ENCODE measurements at places on chromosomes 16 and 17. TPM values are rescaled to one million over a fixed set of nuclear protein-coding genes. Genes with fewer than 3 reads are reported as not detected.

DNA sequence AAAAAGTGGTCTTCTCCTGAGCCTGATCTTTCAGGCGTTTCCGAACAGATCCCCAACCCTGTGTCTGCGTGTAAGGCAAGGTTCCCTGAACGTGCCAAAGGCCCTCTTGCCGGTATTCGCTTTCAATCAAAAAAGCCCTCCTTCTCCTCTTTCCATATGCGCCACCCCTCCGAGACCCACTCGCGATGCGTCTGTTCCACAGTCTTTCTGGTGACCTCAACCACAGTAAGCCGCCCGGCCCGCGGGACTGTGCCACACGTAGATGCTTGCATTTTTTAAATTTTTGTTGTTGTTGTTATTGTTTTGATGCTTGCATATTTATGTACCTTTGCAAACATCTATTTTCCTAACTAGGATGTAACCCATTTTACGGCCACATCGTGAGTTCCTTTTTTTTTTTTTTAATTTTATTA is 607 bp upstream of the PRPSAP1 start:
- no peak for DNase-seq

- no peak for DNase-seq
These were observed 211.5 kb downstream of the CDH11 start for GRCh38 chr16:64910356-64910755.

Gene PRR11
- polyA plus RNA-seq: not detected

DNA sequence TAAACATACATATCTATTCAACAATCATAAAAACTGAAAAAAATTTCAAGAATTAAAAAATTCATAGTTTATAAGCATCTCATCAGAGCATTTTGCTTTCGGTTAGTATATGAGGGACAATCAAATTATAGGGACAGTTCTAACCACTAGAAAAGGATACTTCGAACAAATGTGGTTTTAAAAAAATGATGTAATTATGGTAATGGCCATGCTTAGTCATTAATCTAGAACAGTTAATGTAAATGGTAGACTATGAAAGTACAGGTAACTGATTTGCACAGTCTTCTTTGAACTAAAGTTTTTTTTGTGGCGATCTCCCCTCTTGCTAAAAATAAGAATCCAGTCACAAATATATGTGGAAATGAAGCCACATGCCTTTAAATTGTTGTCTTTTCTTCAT is 63.5 kb upstream of the PHOSPHO1 start:
- DNase-seq: no peak

Gene ANKS3
- polyA plus RNA-seq: not detected

- no peak for DNase-seq
These were observed 61.9 kb upstream of the FOXF1 start for GRCh38 chr16:86448306-86448890.

- no peak for DNase-seq
These were observed 1.4 kb upstream of the MRPL28 start for GRCh38 chr16:371515-372301.

DNA sequence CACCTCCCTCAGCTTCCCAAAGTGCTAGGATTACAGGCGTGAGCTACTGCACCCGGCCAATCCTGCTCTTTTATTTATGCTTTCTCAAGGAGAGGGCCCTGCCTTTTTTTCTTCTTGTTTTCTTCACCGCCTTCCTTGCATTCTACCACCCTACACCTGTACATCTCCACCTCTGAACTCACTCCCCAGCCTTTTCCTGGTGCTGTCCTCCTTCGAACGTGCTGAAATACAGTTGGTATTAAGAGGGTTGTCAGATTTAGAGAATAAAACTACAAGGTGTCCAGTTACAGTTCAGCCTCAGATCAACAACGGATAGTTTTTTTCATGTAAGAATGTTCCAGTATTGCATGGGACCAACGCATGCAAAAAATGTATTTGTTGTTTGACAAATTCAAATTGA is 1.7 kb downstream of the PIRT start:
- DNase-seq: no peak

Gene SLC35G6
- polyA plus RNA-seq: not detected

- DNase-seq: no peak
These were observed 96.6 kb downstream of the HIC1 start for GRCh38 chr17:2151358-2152033.

GRCh38 chr16:63331111-63331510 is 1294.9 kb upstream of the CDH8 start:
- DNase-seq: no peak

Gene CA10
- not detected for polyA plus RNA-seq

Gene SOX9
- polyA plus RNA-seq: not detected

- DNase-seq: no peak
These were observed 36.0 kb upstream of the ATF7IP2 start for GRCh38 chr16:10349851-10350250.

- no peak for DNase-seq
These were observed 94.3 kb downstream of the CYLD start for GRCh38 chr16:50836121-50836621.

GRCh38 chr17:34368946-34369500 is 6.0 kb upstream of the CCL1 start:
- no peak for DNase-seq

DNA sequence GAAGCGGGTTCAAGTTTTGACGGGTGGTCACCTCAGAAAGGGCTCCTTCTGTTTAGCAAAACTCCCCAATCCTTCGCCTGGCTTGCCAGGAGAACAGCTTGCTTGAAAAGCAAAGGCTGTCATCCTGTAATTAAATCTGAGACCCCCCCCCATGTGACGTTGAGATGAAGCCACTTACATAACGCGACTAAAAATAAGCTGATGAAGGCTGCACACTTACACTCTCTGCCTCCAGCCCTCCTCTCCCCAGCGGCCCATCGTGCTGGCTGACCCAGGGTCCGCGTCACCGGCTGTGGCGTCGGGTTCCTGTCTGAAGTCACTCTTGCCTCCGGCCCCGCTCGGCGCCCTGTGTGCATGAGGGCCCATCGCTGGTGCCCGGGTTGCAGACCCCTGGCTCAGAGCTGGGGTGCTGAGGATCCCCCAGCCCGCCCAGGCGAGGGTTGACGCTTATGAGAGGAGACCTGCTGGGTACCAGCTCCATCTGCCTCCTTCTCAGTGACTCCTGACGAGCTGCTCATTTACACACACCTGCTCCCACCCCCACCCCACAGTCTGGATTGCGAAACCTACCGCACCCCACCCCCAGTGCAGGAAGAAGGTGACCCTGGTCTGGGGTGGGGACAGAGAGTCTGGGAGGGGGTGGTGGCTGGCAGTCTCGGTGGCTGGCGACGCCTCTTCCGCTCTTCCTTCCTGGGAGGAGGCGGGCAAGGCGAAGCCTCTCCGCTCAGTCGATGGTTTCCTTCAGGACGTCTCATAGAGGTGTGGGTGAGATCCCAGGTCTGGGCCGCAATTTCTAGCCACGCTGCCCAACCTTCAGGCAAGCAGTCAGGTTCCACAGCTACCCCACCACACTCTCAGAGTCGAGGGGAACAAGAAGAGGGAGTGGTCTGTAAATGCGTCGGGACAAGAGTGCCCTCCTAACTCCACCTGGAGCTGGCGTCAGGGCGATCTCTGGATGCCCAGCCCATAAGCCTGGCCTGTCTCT is 3.1 kb upstream of the BAIAP2 start:
- DNase-seq: no peak

All from naive B cell (primary cell).